ENCODE measurements at places on chromosomes 3 and 15. TPM values are rescaled to one million over a fixed set of nuclear protein-coding genes. Genes with fewer than 3 reads are reported as not detected.

ATP13A5 gene
- 0.05 TPM for total RNA-seq

- no peak for DNase-seq
These were observed 269.5 kb upstream of the GBE1 start for GRCh38 chr3:82030916-82031315.

DNA sequence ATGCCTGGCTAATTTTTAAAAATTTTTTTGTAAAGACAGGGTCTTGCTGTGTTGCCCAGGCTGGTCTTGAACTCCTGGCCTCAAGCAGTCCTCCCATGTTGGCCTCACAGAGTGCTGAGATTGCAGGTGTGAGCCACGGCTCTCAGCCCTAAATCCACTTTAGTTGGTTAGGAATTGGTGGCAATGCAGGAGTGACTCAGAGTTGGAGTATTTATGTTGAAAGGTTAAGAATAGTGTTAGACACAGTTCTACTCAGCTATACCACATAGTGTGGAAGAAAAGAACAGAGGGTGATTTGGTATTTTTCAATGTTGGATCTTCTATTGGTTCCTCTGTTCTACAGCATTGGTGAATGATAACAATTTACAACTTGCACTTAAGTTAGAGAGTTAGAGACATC, 7.6 kb downstream of the ZNF639 start:
- DNase-seq: no peak

ZNF774 gene
- total RNA-seq: 13.7 TPM

- DNase-seq: no peak
These were observed 28.5 kb upstream of the SLC6A6 start for GRCh38 chr3:14373753-14374376.

CPNE4 gene
- 0.16 TPM for total RNA-seq

DNA sequence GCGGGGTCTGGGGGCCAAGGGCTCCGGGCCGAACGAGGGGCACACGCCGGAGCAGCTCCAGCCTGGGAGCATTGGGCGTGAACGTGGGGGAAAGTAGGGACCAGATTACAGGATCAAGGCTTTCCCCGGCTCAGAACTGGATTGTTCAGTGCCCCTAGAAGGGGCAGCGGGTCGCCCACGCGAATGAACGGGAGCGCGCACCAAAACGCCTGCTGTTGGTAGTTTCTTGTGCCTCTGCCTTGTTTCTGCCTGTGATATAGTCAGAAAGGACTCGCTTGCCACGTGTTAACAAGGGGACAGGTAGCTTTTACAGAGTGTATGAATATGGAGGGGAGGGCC, 1.1 kb downstream of the CASR start:
- no peak for DNase-seq

ESYT3 gene
- total RNA-seq: 0.89 TPM

DNA sequence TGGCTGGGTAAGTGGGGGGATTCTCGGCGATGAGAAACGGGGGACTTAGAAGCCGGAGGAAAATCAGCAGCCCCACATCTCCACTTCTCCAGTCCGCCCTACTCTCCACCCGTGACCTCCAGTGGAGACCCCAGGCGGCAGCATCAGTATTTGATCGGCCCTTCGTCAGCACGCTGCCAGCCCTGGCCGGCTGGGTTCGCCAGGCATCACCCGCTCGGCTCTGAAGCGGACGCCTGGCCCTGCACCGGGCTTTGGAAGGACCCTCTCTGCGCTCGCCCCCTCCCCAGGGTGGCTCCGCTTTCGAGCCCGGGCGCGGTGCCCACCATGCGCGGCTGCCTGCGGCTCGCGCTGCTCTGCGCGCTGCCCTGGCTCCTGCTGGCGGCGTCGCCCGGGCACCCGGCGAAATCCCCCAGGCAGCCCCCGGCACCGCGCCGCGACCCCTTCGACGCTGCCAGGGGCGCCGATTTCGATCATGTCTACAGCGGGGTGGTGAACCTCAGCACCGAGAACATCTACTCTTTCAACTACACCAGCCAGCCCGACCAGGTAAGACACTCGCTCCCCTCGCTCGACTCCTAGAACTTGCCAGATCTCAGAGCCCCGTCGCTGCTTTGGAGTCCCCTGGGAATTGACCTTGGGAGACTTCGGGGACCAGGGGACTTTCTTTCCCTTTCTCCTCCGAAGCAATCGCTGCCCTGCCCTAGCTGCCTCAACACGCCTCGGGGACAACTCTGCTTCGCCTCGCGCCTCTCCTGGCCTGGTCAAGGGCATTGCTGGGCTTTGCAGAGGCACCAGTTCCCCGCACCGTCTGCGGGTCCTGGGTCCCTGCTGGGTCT, 561 bp downstream of the SIDT1 start:
- DNase-seq: peak; percentile 49

GRCh38 chr3:149000206-149000745, 8.9 kb downstream of the GYG1 start:
- no peak for DNase-seq

REC114 gene
- not detected for total RNA-seq

CLRN1 gene
- total RNA-seq: not detected

CLCN2 gene
- total RNA-seq: 61.1 TPM

C15orf62 gene
- 0.80 TPM for total RNA-seq

GRCh38 chr15:101188637-101189408, 63.0 kb downstream of the CHSY1 start:
- no peak for DNase-seq

CLDN11 gene
- total RNA-seq: 1.3 TPM

- DNase-seq: no peak
These were observed 17.0 kb downstream of the TM4SF18 start for GRCh38 chr3:149316437-149316836.

- no peak for DNase-seq
These were observed 213.0 kb downstream of the MEIS2 start for GRCh38 chr15:36887214-36887961.

GRCh38 chr15:35141743-35142471, 56.8 kb upstream of the NANOGP8 start:
- DNase-seq: no peak

DNA sequence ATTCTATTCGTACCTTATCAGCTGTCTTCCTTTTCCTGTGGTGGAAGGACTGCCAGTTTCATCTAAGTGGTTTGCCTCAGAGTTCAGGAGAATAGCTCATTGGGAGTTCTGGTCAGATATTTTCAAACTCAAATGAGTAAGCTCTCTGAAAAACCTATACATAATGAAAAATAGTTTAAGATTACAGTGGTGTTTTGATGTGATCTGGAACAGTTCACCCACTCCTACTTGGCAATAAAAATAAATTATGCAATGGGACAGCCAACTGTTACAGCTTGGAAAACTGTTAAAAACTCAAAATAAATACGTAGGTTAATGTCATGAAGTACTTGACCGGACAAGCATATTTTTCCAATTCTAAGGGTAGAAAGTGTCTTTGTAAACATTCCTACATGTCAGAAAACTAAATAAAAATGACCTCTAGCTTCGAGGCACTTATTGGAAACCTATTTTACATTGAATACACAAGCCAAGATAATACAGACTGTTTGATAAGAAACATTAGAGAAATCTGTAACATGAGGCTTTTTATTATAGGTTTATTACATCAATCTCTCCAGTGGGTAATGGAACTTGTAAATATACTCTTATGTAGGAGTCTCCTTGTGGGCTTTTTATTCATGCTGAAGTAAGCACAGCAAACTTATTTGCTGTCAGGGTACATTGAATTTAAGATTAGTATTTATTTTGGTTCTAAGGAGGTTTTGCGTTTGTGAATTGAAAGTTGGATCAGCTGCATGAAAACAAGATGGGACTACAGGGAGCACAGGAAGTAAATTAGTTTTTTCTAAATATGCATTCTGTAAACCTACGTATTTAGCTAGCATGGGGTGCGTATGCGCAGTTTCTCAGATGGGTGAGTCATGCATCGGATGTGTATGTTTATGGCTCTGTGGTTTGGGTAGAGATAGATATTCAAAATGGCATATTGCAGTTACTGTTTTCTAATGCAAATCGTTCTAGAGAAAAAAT, 453.1 kb downstream of the IL5RA start:
- DNase-seq: no peak

- no peak for DNase-seq
These were observed at the start of gene DAZL for GRCh38 chr3:16604887-16605602. TSS of gene DAZL (minus strand) at chr3:16605423. CDS start at chr3:16605205, 218 bp downstream.

DNA sequence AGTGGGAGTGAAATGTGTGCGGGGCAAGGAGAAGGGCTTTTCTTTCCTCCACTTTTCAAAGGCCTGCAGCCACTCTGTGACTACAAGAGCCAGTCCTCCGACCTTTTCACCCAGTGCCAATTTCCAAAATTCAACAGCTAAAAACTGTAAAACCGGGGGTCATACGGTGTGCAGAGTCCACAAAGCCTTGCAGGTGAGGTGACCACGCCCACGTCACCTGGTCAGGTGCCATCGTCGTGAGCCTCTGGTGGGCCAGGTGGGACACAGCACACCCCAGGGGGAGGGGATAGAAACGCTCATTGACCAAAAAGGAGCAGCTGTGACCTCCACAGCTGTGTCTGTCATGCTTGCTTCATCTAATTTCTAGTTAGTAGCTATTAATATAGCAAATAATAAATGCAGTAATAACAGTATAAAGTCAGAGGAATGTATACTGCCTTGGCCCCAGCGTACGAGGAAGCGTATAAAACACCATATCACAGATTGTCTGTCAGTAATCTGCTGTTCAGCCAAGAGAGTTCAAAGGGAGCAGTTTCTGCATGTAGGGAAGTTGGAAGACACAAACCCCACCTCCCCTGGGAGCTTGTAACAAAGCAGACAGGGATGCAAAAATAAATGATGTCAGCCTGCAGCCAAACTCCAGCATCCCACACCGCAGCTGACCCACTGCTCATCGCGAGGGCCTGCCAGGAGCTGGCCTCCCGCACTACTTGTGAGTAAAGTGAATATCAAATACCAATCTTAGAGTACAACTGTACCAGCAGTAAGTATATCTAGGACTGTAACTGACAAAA, 86.7 kb downstream of the VGLL4 start:
- DNase-seq: no peak

GTF2A2 gene
- total RNA-seq: 117 TPM

COL7A1 gene
- total RNA-seq: 5.1 TPM

NTRK3 gene
- 1.2 TPM for total RNA-seq

WDR49 gene
- not detected for total RNA-seq

PXK gene
- total RNA-seq: 9.3 TPM

CELSR3 gene
- total RNA-seq: 1.3 TPM

DNA sequence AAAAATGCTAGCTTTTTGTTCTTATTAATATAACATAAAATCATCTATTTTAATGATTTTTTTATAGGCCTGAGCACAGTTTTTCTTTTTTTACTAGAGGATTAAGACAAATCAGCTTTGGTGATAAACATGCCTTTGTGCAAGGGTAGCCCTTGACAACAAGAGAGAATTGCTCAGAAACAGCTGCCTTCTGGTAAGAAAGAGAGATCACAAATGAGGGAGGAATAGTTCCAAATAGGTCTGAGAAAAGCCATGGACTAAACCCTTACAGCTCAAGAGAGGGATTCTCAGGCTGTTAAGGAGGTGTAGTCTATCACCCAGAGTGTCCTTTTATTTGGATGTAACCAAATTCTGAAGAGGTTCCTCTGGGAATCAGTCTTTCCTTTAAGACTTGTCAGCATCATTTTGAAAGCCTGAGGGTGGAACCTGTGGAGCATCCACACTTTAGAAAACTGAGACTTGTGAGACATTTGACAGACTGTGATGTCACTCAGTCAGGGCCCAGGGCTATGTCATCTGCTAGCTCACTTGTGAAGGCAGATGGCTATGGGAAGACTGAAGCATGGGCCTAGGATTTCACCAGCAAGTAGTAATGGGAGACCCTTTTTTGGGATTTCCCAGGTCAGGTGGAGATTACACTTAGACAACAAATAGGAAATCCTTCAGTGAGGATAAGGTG, 102.9 kb upstream of the KCNAB1 start:
- no peak for DNase-seq

DNA sequence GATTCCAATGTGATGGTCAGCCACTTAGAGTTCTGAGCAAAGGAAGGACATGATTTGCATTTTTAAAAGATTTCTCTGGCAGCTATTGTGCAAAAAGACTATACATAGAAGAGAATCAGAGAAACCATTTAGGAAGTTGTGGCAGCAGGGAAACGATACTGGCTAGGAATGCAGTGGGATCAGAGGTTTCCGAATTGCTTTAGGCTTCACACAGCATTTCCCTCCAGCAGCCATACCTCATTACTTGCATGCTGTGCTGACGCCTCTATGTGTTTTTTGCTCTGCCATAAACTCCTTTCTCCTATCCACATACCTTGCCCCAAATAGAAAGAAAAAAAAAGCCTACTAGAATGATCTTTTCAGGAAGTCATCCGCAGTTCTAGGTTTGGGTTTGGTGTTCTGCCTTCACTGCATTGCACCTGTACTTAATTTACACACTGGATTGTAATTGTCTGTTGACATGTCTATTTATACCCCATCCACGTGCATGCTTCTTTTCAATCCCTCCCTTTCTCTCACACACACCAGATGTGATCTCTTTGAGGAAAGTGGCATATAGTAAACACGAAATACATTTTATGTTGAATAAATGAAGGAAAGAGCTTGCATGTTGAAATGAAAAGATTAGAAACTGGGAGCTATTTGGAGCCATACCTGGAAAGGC, 860.3 kb upstream of the SEMA6D start:
- DNase-seq: no peak

DNA sequence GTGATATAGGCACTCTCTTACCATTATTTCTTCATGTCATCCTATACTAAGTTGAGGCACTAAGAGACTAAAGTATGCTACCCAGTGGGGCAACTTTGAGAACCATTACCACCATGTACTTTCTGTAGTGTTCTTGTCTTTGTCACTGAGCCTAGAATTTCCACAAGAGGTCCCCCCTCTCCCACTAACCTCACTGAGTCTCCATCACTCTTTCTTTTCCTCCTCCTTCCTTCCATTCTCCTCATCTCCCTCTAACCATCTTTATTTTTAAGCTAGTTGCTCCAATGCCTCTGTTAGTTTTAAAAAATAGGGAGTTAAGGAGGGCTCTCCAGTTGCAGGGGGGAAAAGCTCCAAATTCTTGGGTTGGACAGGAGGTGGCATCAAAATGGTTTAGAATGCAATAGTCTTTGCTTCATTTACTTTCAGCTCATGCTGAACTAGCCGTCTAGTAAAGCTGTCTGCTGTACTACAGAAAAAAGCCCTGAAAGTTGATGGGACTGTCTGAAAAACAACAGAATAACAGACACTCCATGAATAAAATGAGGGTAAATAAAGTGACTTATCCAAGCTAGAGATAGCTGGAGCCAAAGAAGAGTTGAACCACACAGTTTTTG, 85.1 kb upstream of the MYRIP start:
- DNase-seq: no peak

DNA sequence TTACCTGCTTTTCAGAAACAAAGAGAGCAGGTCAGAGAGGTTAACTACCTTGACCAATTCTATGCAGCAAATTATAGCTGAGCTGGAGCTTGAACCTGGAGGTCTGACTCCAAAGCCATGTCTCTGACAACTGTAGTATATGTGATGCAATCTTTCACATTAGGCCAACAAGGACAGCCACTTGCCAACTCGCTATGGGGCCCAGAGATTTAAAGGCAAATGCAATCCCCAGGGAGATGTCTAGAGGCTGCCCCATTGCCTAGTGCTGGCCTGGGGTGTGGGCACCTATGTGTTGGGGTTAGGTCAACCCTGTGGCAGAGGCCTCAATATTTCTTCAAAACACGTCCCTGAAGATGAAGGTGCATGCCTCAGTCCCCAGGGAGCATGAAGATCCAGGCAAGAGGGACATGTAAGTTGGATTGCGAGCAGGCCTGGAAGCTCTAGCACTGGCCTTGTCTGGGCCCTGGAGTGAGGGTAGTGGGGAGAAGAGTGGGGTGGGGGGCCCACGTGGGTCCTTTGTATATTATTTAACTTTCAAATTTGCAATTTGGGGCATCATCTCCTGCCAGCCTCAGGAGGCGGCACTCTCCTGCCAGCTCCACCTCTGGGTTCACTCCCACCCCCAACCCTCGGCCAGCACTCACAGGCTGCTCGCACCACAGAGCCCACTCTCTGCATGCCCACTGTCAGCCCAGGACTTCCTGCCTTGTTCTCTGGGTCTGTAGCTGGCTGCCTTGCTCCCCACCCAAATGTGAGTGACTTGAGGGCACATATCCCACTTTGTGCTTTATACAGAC, 64.3 kb downstream of the SLC12A8 start:
- DNase-seq: no peak

Data from colonic mucosa (tissue), 4 donors.